Cerebellar nuclear complex (tissue), 1 donor: ENCODE measurements at places on chromosomes 5 and 9.

DNA sequence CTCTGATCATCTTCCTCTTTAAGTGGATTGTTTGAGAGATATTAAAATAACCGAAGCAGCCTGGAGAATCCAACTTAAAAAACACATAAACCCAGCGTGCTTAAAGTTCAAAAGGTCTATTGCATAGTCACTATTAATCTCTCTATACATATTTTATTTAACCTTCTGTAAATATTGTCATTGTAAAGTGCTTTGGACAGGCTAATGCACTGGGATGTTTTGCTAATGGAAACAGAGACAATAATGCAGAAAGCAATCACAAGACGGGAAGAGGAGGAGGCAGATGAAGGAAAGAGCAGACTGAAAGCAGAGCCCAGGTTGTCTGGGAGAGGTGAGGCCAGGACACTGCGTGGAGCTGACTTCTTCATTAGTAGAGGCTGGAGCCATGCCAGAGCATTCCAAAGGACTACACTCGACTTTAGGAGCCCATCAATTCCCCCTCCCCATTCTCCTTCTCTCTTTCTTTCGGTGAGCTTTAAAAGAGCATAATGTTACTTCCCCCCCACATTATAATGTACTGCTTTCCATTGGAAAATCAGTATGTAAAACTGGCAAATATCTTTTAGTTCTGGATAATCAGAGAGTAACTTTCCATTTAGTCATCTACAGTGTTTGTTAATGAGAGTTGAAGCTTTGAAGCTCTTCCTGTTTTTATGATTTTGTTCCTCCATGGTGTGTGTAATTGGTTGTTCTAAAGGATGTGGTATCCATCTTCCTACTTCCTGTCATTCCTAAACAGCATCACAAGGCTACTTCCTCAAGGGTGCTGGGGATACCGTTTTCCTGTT lies 307.3 kb upstream of the MPDZ start:
- no peak for DNase-seq

DNA sequence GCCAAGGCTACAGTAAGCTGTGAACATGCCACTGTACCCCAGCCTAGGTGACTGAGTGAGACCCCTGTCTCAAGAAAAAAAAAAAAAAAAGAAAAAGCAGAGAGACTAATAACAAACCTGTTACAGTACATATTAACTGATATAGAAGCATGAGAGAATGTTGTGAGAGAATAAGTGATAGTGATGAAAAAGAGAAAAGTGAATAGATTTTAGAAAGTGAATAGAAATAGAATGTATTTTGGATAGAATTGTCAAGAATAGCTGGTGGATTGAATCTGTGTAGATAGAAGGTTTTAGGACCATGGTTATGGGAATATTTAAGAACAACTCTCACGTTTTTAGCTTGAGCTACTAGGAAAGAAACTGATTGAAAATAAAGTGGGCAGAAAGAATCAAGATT lies 135.8 kb downstream of the WDR70 start:
- no peak for DNase-seq

DNA sequence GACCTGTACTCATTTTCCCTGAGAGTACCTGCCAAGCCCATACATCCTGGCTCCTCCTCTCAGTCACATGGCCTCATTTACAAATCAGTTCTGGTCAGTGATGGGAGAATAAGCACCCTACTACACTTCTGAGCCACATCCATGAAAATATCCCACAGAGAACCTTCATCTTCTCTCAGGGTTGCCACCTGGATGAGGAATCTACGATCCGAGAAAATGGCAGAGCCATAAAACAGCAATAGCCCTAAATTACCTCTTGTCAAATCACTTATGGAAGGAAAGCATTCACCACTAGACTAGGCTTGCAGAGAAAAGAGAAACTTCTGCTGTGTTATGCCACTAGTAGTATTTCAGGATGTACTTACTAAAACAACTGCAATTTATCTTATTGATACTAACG lies 324.8 kb downstream of the BNC2 start:
- DNase-seq, result no peak

DNA sequence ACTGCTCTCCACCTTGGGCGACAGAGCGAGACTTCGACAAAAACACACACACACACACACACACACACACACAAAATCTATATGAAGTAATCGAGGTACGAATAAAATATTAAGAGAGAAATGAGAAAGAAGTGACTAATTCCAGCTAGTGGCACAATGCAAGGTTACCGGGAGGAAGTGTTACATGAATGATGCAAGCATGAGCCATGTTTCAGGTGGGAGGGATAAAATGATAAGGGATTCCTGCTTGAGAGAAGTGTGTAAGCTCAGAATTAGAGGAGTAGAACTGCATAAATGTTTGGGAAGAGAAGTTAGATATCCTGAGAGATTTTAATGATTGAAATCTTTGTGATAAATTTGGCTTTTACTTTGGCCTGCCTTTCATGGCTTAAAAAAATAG lies 18.8 kb downstream of the HAPLN1 start:
- DNase-seq, result no peak

DNA sequence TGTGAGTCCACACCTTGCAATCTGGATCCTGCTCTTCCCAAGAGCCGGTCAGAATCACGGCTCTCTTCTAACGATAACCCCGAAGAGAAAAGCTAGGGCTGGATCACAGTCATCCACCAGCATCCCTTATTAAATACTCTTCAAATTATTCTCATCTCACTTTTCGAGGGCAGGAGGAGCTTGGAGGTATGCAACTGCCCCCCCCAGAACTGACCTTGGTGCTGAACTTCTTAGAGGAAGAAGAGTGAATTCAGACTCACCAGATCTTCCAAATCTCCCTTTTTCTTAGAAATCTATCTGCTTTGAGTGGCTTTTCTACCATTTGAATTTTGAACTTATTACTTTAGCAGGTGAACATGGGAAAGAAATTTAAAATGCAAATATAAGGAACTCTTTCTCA lies 75.7 kb downstream of the MED10 start:
- no peak for DNase-seq

- DNase-seq, result no peak
Observed at GRCh38 chr5:90488791-90489190, 14.1 kb downstream of the POLR3G start.

- DNase-seq, result no peak
Observed at GRCh38 chr5:172793577-172794488, 22.8 kb upstream of the DUSP1 start.

GRCh38 chr5:6435356-6435755 lies 13.3 kb upstream of the UBE2QL1 start:
- DNase-seq, result no peak

GRCh38 chr9:83707518-83707767 lies 315 bp downstream of the UBQLN1 start:
- DNase-seq, result no peak

DNA sequence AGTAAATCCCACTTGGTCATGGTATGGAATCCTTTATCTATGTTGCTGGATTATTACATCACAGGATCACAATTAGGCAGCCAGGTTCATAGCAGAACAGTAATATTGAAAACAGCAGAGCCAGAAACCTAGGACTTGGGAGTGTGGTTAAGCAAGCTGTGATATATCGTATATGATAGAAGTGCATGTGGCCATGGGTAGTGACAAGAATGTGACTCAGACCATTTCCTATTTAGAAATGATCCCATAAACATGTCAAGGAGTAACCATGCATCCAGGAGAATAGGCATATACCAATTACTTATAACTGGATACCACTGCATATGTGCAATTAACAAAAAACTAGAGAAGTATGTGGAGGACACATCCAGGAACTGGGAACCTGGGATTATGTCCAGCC lies 31.2 kb downstream of the AMBP start:
- no peak for DNase-seq

GRCh38 chr5:103211576-103212561 lies 46.7 kb upstream of the MACIR start:
- no peak for DNase-seq

- no peak for DNase-seq
Observed at GRCh38 chr5:108857905-108858304, 110.2 kb downstream of the FER start.
